ENCODE measurements at places on chromosomes 6 and 20. TPM values are rescaled to one million over a fixed set of nuclear protein-coding genes. Genes with fewer than 3 reads are reported as not detected.

The KCNK5 gene
- 0.32 TPM for total RNA-seq

The RAB32 gene
- total RNA-seq: 220 TPM

The TRERF1 gene
- total RNA-seq: 2.3 TPM

The TRIM15 gene
- total RNA-seq: not detected

The EEF1A2 gene
- total RNA-seq: 32.6 TPM

The FILIP1 gene
- 0.03 TPM for total RNA-seq

The LRRC73 gene
- total RNA-seq: 0.42 TPM

The NR2E1 gene
- 0.18 TPM for total RNA-seq

The C20orf141 gene
- total RNA-seq: not detected

The TRIM10 gene
- not detected for total RNA-seq

The RING1 gene
- 25.8 TPM for total RNA-seq

The WFDC6 gene
- total RNA-seq: not detected

The HFE gene
- 15.8 TPM for total RNA-seq

The CDH26 gene
- total RNA-seq: 0.27 TPM

The GABRR1 gene
- not detected for total RNA-seq

The UBE2V1 gene
- total RNA-seq: 66.6 TPM

The PRDM13 gene
- total RNA-seq: 2.6 TPM

The NOX3 gene
- total RNA-seq: not detected

The SERINC1 gene
- total RNA-seq: 140 TPM

The IL17F gene
- not detected for total RNA-seq

The PPP1R14C gene
- total RNA-seq: 0.11 TPM

The LTB gene
- not detected for total RNA-seq

The CCN6 gene
- not detected for total RNA-seq

The CSNK2A1 gene
- 179 TPM for total RNA-seq

The ENPP5 gene
- total RNA-seq: 2.0 TPM

The HLA-A gene
- total RNA-seq: 474 TPM

The AKAP7 gene
- total RNA-seq: 13.8 TPM

The RSPO4 gene
- 0.24 TPM for total RNA-seq

The TRIM40 gene
- total RNA-seq: not detected

The GSTA2 gene
- 0.32 TPM for total RNA-seq

The SIM1 gene
- total RNA-seq: not detected

The AGER gene
- 0.35 TPM for total RNA-seq

The OPRM1 gene
- total RNA-seq: not detected

The LRFN2 gene
- not detected for total RNA-seq

The AHCY gene
- total RNA-seq: 264 TPM

The AIF1 gene
- total RNA-seq: not detected

The ASCC3 gene
- 38.9 TPM for total RNA-seq

The SH3BGRL2 gene
- 0.98 TPM for total RNA-seq

The ADGRG6 gene
- total RNA-seq: 134 TPM

The PIGU gene
- total RNA-seq: 32.1 TPM

The RIMS1 gene
- not detected for total RNA-seq

The SYNCRIP gene
- 68.1 TPM for total RNA-seq

The RAET1L gene
- not detected for total RNA-seq

The EYA4 gene
- 55.3 TPM for total RNA-seq

The RPS10 gene
- total RNA-seq: 2,553 TPM

The SPINT3 gene
- total RNA-seq: not detected

The MEP1A gene
- total RNA-seq: not detected

The BEND6 gene
- 0.59 TPM for total RNA-seq

The PLAGL1 gene
- total RNA-seq: 0.05 TPM

The CTAGE9 gene
- total RNA-seq: not detected

The RIPPLY2 gene
- 3.8 TPM for total RNA-seq

The LAMA5 gene
- total RNA-seq: 6.8 TPM

The TDP2 gene
- 27.1 TPM for total RNA-seq

The OR2B6 gene
- total RNA-seq: not detected

All from SK-MEL-5 (cell line).